ENCODE measurements at places on chromosomes 4 and X.

DNA sequence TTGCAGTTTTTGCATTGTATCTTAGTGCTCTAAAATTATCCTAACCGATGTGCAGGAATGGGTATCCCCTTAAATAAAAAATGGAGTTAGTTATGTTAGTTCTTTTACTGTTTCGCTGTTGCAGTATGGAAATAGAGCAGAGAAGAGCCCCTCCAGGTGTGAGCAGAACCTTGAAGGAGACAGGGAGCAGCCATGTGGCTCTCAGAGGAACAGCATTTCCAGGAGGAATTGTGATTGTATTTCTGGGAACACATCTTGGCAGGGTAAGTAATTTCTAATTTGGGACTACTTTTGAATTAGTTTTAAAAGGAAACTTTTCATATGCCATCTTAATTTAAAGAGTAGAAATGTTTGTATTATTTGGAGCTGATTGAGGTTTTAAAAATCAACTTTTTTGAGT is 5.3 kb upstream of the CCDC158 start:
- DNase-seq: no peak

- DNase-seq: no peak
These were observed 380.5 kb upstream of the IGFBP7 start for GRCh38 chr4:57490520-57491255.

GRCh38 chrX:30981968-30982367 is 89.9 kb downstream of the FTHL17 start:
- DNase-seq: no peak

DNA sequence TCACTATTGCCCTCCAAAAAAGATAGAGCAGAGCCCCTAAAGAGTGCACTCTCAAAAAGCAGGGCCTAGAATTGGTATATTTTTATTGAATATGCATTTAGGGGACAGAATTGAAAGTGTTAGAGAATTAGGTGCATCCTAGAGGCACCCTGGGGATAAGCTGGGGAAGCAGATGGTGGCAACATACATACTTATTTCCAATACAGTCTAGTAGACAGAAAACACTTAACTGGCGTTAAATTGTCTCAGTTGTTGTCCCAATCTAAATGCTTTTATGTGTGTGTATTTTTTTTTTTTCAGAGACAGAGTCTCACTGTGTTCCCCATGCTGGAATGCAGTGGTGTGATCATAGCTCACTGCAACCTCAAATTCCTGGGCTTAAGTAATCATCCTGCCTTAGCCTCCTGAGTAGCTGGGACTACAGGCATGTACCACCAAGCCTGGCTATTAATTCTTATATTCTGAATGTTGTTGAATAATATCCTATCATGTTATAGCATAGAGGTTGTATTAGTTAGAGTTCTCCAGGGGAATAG is 481.8 kb downstream of the GRXCR1 start:
- DNase-seq: no peak

GRCh38 chr4:159401791-159402380 is 299.0 kb downstream of the RAPGEF2 start:
- DNase-seq: no peak

GRCh38 chrX:2424317-2424716 is 76.5 kb downstream of the DHRSX start:
- no peak for DNase-seq
